ENCODE measurements at places on chromosomes 2 and 18. TPM values are rescaled to one million over a fixed set of nuclear protein-coding genes. Genes with fewer than 3 reads are reported as not detected.

DNA sequence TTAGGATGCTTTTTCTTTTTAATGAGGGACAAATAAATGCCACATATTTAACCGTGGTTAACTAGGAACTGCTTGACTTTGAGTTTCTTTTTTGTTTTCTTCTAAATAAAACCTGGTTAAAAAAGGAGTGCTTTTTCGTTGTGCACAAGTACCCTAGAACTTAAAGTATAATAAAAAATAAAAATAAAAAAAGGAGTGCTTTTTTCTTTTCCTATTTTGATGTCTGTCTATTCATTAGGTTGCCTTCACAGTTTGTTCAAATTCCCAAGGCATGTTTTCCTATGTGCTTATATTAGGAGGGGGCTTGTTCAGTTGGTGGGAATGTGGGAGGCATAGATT lies 4.4 kb downstream of the FOSL2 start:
- no peak for DNase-seq

GRCh38 chr2:58207189-58207588 lies 33.9 kb downstream of the FANCL start:
- no peak for DNase-seq

DNA sequence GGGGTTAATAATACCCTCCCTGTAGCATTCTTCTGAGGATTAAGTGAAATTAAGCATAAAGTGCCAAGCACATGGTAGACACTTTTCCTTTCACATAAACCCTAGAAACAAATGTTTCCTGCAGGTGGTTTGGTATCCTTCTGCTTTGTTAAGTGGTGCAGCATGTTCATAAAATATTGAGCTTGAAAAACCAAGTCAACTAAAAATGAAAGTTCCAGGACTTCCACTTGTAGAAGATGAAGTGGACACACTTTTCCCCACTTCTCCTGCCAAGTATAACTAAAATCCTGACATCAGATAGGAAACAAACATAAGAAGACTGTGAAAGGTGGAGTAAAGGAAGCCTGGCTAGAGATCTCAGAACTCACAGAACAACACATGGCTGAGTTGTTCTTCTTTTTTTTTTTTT lies 90.5 kb downstream of the COLEC12 start:
- no peak for DNase-seq

GRCh38 chr18:44876024-44876423 lies 195.3 kb downstream of the SETBP1 start:
- DNase-seq, result no peak

DNA sequence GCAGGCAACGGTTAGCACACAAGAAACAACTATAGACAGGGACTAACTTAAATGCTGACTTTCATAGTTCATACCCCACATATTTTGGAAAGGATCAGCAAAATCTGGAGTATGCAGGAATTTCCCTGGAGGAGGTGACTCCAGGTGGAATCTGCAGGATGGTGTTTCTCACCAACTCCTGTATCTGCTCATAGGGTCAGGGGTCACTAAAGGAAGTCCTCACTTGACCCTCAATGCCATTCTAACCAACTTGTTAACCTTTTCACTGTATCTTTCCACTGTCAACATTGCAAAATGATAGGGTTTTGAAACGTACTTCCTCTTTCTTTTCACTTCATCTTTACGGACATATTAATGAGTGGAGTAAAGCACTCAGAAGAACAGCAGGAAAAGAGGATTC lies 207.0 kb upstream of the CXCR4 start:
- no peak for DNase-seq

DNA sequence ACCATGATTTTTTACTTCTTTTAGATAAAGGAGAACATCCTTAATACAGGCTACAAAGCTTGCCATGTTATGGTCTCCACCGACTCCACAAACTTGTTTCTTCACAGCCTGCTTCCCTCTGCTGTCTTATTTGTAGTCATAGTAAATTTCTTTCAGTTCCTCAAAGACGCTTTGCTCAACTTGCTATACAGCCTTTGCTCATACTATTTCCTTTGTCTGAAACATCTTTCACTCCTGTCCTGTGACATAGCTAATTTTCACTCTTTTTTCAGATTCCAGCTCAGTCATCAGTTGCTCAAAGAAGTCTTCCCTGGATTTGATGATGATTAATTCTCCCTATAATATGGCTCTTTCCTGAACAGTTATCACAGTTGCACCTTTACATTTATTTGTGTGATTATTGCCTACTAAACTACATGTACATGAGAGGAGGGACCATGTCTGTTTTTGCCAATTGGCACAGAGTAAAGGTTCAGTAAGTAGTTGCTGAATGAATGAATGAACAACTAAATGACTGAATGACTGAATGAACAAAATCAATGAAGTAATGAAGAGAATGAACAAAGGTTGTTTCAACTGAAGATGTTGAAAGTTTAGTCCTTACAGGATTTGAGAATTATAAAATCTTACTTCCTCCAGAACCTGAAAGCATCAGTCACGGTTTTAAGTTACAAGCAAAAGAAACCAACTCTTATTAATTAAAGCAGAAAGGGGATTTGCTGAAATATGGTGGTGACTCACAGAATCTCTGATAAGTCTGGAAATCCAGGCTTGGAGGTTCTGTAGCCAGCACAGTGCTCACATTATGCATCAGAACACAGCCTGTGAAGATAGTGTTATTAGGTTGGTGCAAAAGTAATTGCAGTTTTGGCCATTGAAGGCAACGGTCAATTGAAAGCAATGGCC lies 186.4 kb upstream of the FAM98A start:
- no peak for DNase-seq

DNA sequence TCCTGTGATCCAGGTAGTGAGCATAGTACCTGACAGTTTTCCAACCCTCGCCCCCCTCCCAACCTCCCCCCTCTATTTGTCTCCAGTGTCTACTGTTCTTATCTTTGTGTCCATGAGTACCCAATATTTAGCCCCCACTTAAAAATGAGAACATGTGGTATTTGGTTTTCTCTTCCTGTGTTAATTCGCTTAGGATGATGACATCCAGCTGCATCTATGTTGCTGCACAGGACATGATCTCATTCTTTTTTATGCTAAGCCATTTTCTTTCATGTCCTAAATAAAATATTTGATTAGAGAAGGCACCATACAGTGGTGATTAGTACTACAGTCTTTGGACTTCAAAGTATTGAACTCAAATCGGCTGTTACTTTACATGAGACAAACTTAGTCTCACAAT lies 1087.9 kb downstream of the CBLN2 start:
- no peak for DNase-seq

Gene IL1F10
- total RNA-seq, result not detected

Gene GPR35
- total RNA-seq, result 5.7 TPM

Gene CTAGE1
- not detected for total RNA-seq

Gene IL1R2
- 0.88 TPM for total RNA-seq

Gene PTPN18
- total RNA-seq, result 98.0 TPM

Measured in activated CD4-positive, alpha-beta memory T cell treated with anti-CD3 and anti-CD28 coated beads, Interleukin-2, amount 10 ng/mL, durations not matched to agents 7 days and 5 days (primary cell).